ENCODE measurements at places on chromosomes 2 and 18.

DNA sequence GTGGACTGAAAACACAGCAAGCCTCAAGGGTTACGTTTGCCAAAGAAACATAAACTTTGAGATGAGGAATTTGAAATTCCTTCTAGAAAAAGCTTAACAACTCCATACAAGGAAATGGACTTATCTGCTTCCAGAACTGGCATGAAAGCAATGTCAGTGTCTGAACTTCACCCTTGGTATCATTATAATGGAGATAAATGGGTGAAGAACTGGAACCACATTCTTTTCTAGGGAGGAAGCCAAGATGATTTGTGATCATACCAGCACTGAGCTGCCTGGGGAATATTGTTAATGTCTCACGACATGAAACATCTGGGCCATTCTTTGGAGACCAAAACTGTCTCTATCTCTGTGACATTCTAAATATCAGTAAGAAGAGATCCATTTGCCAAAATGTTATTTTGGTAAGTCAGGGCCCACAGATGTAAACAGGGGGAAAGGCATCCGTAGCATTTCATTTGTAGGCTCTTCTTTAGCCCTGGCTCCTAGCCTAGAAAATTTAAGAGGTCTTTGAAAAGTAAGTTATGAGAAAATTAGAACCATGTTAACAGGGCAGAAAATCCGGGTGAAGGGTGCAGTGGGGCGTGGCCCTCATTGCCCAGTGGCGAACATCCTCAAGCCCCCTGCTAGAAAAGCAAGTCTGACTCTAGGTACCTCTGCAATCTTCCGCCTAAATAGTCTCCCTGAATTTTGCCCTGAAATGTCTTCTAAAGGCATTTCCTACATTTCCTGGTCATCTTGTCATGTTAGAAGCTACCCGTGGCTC is 295.3 kb upstream of the EPAS1 start:
- DNase-seq: no peak

GRCh38 chr2:174328114-174328960 is 6.4 kb upstream of the SP9 start:
- DNase-seq: no peak

DNA sequence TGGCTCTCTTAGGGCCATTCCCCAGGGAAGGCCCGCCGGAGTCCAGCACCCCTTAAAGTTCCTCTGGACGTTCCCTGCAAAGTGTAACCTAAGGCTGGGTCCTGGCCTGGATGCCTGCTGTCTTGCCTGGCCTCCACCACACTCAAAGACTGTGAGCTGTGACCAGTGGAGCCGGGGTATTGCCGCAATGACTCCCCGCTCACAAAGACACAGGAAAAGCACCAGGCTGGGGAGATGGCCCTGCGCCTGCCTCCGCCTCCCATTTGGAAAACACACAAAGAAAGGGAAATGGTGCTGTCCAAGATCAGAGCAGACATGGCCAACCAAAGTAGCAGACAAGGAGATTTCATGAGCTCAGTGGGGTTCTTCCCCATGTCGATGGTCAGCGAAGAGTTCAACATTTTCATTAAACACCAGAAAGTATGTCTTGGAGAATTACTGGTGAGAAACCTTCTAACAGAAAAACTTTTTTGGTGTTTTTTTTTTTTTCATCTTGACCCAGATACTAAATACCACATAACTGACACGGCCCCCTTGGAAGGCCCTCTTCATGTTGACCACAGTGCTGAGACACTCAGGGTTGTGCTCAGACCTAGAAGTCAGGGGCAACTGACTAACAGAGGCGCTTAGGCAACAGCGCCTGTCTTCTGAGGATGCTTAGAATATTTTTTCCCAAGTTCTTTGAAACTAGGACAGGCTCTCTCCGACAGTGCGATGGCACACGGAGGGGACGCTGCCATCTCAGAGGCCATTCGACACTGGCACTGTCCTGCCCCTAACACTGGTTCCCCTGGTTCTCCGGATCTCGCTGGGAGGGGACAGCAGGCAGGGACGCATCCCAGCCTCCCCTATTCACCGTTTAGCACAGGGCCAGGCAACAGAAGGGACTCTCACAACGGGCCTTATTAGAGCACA is 226.4 kb upstream of the ID2 start:
- DNase-seq: no peak

- peak; percentile 74 for DNase-seq
Observed at GRCh38 chr2:144515696-144516410, 4.1 kb downstream of the ZEB2 start.

- DNase-seq: no peak
Observed at GRCh38 chr2:28835781-28836180, 25.1 kb downstream of the SPDYA start.

GRCh38 chr18:45339810-45340550 is 275.3 kb upstream of the SLC14A2 start:
- no peak for DNase-seq
